D721Med (cell line): ENCODE measurements at places on chromosomes 6 and 20.

- no peak for DNase-seq
Measured at GRCh38 chr20:34180460-34181120, 60.6 kb upstream of the ASIP start.

DNA sequence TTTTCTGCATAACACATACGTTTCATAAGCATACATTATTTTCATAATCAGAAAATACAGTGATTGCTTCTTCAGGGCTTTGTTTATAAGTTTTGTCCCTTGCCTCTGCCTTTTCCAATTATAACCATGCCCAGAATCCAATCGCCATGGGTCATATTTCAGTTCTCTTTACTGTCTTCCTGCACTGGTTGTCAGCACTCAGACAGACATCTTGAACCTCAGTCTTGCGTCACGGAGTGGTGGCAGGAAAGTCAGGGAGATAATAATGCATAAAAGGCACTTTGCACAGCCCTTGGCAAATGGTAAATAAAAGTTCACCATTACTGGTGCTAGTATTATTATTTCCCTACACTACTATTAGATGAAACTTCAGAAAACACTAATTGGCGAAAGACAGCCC, 7.2 kb downstream of the KIF16B start:
- no peak for DNase-seq

GRCh38 chr20:16174311-16174710, 398.9 kb downstream of the KIF16B start:
- no peak for DNase-seq

DNA sequence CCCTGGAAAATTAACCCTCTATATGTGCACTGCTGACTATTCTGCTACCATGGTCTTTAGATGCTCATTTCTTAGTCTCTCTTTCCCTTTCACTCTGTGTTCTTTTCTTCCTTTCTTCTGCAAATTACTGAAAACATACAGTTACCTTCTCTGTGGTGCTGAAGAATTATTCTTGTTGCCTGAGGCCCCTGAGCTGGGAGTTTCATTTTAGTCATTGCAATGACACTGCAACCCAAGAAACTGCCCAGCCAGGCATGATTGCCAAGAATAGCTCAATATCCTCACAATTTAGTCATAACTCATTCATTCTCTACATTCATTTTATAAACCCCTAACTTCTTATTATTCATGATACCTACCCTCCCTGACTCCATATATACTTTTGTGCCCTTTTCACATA, 245.8 kb upstream of the RAB32 start:
- DNase-seq = no peak

GRCh38 chr20:37243076-37243936, 18.3 kb downstream of the GHRH start:
- no peak for DNase-seq
